ENCODE measurements at places on chromosomes 7 and 10.

- no peak for DNase-seq
Measured at GRCh38 chr10:4944841-4945240, 18.4 kb upstream of the AKR1C1 start.

DNA sequence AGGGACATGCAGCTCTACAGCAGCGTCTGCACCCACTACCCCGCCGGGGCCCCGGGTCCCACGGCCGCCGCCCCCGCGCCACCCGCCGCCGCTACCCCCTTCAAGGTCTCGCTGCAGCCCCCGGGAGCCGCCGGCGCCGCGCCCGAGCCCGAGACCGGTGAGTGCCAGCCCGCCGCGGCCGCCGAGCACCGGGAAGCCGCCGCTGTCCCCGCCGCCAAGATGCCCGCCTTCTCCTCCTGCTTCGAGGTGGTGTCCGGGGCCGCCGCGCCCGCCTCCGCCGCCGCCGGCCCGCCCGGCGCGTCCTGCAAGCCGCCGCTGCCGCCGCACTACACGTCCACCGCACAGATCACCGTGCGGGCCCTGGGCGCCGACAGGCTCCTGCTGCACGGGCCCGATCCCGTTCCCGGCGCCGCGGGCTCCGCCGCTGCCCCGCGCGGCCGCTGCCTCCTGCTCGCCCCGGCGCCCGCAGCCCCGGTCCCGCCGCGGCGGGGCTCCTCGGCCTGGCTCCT, 631 bp downstream of the OTUD1 start:
- DNase-seq: no peak

- no peak for DNase-seq
Measured at GRCh38 chr7:11458736-11459483, 373.1 kb downstream of the THSD7A start.

GRCh38 chr10:66680886-66681285, 244.9 kb upstream of the LRRTM3 start:
- no peak for DNase-seq

GRCh38 chr7:44965937-44966730, 12.7 kb downstream of the MYO1G start:
- no peak for DNase-seq

GRCh38 chr7:75814407-75814947, 871 bp upstream of the CCL24 start:
- no peak for DNase-seq

DNA sequence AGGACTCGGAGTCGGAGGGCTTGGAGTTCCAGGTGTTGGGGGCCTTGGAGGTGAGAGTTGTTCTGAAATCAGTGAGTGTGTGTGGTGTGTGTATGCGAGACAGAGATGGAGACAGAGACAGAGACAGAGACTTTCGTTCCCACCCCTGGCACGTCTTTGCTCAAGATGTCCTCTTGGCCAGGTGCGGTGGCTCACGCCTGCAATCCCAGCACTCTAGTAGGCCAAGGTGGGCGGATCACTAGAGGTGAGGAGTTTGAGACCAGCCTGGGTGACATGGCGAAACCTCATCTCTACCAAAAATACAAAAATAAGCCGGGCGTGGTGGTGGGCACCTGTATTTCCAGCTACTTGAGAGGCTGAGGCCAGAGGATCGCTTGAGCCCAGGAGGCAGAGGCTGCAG, 20.0 kb upstream of the LIMK1 start:
- no peak for DNase-seq

- DNase-seq: no peak
Measured at GRCh38 chr7:106968160-106968559, 76.3 kb upstream of the PRKAR2B start.

DNA sequence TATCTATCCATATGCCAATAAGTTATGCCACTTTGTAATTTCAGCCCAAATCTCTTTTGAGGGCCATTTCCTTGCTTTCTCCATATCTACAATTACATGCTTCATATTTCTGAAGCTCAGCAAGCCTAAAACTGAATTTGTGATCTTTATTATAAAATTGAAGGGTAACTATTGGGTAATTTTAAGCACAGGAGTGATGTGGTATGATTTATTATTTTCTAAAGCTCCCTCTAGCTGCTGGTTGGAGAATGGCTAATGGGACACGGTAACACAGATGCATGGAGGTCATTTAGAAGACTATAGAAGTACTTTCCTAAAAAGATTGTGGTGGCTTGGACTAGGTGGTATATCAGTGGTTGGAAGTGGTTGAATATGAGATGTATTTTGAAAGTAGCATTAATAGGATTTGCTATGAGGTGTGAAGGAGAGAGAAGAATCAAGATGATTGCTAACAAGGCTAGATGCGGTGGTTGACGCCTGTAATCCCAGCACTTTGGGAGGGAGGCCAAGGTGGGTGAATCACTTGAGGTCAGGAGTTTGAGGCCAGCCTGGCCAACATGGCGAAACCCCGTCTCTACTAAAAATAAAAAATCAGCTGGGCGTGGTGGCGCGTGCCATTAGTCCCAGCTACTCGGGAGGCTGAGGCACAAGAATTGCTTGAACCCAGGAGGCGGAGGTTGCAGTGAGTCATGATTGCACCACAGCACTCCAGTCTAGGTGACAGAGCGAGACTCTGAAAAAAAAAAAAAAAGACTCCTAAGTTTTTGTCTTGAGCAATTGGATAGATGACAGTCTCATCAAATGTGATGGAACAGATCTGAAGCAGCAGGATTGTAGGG, 13.9 kb downstream of the KLHDC10 start:
- DNase-seq: no peak

DNA sequence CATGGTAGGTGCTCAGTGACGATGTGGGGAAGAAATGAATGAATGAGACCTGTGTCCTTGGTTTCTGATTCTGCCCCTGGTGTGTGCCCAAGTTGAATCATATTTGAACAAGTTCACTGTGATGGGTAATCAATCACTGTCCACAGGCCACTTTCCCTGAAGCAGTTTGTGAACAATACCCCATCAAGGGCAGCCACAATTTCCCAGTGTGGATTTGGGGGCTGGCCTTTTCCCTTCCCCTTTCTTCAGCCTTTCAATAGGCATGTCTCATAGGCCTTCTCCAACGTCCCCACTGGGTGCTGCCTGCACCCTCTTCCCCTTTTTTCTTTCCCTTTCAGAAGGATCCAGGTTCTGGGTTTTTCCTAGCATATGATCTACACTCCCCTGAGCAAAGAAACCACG, 64.7 kb downstream of the CREB5 start:
- DNase-seq: no peak

DNA sequence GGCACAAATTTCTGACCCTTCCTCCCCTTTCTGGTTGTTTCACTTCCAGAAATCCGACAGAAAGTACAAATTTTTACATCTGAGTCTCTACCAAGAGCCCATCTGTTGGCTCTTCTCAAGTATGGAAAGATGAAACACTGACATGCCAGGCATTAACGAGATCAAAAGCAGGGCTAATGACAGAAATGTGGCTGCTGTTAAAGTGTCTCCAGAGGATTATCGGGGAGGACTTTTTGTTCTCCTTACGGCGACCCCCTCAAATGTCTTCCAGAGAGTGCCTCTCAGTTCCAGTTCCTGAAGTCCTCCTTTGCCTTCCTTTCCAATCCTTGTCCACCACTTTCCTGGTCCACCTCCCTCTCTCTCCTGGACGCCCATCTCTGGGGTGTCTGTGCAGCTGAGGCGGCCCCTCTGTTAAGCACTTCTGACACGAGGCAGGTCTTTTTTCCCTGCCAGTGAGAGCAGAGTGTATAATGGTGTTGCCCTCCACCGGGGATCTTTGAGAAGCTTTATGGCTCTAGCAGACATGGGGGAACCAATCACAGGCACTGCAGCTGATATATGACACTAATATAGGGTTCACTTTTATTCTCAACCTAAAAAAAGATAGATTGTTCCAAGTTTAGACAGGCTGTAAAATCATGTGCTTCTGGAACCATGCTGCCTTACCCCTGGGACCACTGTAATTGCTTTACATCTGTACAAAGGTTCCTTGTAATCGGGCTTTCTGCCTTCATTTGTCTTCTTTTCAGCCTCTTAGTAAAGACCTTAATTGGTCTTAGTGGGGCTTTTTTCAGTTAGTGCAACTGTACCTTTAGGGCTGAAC, 757.1 kb downstream of the AUTS2 start:
- DNase-seq: no peak

DNA sequence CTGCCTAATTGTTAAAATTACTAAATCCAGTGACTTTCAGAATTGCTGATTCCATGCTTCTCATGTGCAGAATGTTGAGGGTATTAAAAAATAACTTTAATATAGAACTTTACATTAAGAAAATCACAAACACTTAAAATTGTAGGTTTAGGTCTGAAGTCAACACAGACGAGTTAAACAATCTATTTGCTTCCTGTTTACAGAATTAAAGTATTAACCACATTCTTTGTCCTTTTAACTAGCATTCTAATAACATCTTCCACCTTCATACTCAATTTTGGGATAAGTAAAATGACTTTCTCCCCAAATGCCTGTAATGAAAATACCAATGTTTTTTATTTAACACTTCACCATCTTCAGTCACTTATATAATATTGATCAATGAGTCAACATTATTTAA, 2.2 kb downstream of the ITGB1 start:
- DNase-seq: no peak

DNA sequence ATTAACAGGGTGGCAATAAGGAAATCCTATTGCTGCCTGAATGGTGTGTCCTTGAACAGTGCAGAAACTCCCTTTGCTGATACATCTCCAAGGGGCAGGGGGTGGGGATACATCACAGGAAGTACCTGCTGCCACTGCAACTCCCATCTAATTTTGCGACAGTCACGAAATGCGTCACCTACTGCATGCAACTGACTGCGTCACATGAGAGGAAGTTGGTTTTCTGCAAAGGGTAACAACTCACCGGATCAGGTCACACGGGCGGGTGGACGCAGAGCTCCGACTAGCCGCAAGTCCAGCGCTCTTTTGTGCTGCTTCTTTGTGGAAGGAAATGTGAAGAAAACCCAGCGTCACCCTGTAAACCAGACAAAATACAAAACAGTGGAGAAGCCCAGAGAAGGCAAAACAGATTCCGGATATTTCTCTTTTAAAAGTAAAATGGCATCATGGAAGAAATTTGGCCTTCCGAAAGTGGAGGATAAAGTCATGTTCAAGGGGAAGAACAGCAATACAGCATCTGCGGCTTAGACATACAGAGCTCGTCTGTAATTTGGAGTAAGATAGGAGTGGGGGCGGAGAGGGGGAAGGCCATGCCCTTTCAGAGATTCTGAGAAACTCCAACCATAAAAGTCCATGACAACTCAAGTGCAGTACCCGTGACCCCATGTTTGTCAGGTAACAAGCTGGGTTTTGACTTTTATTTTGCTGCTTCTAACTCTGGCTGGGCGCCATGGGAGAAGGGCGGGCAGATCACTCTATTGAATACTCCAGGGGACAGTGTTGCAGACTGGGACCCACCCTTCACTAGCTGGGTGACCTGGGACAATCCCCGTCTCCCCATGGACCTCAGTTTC, 32.3 kb upstream of the PLEKHS1 start:
- DNase-seq: no peak

GRCh38 chr7:141685285-141686023, 16.5 kb downstream of the DENND11 start:
- DNase-seq: no peak

DNA sequence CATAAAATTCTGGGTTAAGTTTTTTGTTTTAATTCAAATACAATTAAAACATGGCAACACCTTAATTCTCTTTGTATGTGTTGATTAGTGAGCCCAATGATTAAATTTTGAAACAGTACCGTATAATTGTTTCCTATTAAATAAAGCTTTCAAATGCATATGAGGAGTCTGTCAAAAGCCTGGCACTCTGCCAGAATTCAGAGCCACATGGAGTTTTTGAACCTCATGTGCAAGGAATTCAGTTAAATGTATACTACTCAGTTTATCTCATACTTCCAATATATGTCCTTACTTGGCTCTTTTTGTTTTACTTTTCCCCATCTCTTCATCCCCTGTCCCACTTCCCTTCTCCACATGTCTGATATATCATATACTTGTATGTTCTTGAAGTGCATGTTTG, 165.6 kb upstream of the FAM3C start:
- DNase-seq: no peak

DNA sequence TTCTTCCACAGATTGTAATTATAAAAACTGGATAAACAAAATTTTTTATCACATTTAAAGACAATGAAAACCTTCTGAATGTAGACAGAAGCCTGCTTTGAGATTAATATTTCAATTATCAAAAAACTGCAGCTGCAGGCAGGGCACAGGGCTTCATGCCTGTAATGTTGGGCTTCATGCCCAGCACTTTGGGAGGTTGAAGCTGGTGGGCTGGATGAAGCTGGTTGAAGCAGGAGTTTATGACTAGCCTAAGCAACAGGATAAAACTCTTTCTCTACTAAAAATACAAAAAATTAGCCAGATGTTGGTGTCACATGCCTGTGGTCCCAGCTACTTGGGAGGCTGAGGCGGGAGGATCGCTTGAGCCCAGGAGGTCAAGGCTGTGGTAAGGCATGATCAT, 41.2 kb downstream of the PDZD8 start:
- DNase-seq: no peak

DNA sequence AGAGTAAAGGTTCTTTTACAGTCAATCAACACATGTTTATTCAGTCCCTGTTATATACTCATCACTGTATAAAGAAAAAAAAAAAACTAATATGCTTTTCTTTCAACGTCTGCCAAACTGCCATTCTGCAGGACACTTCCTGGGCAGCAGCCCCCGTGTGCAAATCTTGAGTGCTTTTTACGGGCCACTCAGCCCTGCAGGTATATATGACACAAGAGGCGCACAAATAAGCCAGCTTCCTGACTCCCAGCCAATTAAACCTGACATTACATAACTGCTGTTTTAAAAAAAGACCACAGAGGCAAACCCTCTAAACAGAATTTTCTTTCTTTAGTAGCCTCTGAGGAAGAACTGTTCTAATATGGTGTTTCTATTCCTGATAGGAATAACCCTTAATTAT, 263.0 kb upstream of the NEBL start:
- no peak for DNase-seq

DNA sequence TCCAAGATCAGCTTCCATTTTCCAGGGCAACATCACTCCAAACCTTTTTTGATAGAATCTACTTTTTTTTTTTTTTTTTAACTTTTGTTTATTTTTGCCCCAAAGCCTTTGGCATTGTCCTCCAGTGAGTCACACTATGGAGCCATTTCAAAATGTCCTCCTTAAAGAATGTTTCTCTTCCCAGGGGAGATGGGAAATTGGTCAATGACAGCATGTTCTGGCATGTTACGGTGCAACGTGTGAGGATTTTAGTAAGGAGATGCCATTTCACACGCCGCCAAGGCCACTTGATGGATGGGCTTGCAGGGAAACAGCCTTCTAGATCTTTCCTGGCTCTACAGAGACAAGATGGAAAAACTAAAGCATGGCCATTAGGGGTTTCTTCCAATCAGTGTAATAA, 30.7 kb upstream of the TRIL start:
- DNase-seq: no peak

DNA sequence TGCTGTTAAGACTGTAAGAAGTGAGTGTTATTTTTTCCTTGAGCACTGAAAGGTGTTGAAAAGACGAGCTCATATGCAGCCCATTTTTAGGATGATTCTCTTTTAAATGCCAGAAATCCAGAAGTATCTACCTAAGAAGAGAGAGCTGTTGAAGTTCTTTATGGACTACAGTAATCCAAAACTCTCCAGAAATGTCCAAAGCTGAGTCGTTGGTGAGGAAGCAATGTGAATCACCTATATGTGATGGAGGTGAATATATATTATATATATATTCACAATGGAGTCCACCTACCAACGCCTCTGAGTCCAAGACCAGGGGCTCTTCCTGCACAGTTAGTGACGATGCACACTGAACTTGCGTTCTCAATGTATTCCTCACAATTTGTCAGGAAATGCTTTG, 252.7 kb upstream of the PITRM1 start:
- DNase-seq: no peak

GRCh38 chr7:19368491-19368925, 223.3 kb upstream of the FERD3L start:
- no peak for DNase-seq

GRCh38 chr7:45064047-45064725, 24.6 kb downstream of the NACAD start:
- no peak for DNase-seq

Data from KG1 (cell line).